Activated CD8-positive, alpha-beta memory T cell treated with anti-CD3 and anti-CD28 coated beads for 4 hours (primary cell): ENCODE measurements at places on chromosomes 11 and 22.

- no peak for DNase-seq
Measured at GRCh38 chr11:31509051-31509428, 382 bp downstream of the IMMP1L start.

DNA sequence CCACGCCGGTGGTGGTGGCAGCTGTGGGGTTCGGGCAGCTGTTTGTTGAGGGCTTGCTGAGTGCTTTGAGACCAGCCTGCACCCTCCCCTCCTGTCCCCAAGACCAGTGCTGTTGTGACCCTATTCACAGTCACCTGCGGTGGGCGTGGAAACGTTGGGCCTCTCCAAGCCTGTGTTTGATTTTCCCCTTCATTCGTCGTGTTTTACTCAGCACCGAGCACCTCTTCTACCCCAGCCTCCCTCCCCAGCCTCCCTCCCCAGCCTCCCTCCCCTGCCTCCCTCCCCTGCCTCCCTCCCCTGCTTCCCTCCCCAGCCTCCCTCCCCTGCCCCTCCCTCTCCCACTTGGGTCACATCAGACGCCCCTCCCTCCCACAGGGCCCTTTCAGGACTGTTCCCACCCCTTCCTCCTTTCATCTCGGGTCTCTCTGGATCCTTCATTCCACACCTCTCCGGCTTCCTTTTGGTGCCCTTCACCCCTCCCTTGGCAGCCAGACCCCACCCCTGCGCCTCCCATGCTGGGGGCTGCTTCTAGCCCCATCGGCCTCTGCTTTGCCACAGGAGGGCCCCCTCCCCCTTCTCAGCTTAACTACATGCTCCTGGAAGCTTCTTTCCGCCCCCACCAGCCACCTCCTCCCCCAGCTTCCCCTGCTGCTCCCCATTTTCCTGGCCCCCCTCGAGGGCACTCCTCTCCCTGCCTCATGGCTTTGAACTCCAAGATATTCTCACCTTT, 14.8 kb downstream of the FRMD8 start:
- no peak for DNase-seq

GRCh38 chr11:32344946-32345345, 90.4 kb downstream of the WT1 start:
- no peak for DNase-seq

GRCh38 chr11:126135235-126136176, 72.8 kb upstream of the CDON start:
- no peak for DNase-seq

- DNase-seq: no peak
Measured at GRCh38 chr22:46108564-46109473, 41.5 kb upstream of the PPARA start.
